ENCODE measurements at places on chromosomes 11 and 22.

DNA sequence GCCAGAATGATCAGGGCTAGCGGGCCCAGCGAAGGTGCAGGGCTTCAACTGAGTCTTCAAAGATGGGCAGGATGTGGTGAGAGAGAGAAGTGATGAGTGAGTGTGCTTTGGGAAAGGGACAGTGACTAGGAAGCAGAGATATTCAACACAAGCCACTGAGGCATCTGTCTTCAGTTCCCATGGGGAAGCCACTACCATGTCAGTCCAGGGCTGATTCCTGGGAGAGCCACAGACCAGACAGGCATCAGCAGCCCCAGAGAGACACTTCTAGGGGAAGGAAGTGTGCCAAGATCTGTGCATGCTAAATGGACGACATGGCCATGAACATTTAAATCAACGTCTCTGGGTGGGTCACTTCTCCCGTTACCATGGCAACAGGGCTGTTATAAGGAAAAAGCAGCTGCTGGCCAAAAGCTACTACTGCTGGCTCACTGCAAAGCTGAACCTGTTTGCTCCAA is 28.5 kb downstream of the P4HA3 start:
- no peak overlapping the region for H3K4me3 ChIP-seq
- no peaks in the 10 kb centered on the region for H3K36me3 ChIP-seq
- H3K27ac ChIP-seq = no peak overlapping the region
- no peak for DNase-seq
- H3K27me3 ChIP-seq = no peaks in the 10 kb centered on the region

DNA sequence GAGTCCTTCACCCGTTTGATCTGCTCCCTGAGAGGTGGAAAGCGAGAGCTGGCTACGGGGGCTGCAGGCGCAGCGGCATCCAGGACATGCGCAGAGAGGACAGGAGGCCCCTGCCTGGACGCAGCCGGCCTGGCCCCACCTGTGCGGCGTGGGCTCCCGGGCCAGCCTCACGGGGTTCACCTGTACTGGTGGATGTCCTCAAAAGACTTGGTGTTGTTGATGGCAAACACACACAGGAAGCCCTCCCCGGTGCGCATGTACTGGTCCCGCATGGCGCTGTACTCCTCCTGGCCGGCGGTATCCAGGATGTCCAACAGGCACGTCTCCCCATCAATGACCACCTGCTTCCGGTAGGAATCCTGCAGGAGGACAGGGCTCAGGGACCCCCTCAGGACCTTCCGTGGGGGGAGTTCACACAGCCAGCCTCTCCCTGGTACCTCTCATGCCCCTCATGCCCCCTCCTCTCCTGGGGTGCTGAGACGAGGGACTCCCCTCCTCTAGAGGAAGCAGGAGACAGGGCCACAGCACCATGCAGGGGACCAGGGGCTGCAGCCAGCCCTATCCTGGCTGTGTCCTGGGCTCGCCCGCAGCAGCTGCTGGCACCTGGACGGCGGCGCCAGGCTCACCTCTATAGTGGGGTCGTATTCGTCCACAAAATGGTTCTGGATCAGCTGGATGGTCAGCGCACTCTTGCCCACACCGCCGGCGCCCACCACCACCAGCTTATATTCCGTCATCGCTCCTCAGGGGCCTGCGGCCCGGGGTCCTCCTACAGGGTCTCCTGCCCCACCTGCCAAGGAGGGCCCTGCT is 1.6 kb downstream of the HRAS start:
- peaks cover 26% of the 10 kb centered on the region for H3K36me3 ChIP-seq
- H3K4me3 ChIP-seq = peak overlapping the region; percentile 71
- DNase-seq = no peak
- H3K27ac ChIP-seq = no peak overlapping the region
- peaks cover 44% of the 10 kb centered on the region for H3K4me1 ChIP-seq
- no peaks in the 10 kb centered on the region for H3K27me3 ChIP-seq

DNA sequence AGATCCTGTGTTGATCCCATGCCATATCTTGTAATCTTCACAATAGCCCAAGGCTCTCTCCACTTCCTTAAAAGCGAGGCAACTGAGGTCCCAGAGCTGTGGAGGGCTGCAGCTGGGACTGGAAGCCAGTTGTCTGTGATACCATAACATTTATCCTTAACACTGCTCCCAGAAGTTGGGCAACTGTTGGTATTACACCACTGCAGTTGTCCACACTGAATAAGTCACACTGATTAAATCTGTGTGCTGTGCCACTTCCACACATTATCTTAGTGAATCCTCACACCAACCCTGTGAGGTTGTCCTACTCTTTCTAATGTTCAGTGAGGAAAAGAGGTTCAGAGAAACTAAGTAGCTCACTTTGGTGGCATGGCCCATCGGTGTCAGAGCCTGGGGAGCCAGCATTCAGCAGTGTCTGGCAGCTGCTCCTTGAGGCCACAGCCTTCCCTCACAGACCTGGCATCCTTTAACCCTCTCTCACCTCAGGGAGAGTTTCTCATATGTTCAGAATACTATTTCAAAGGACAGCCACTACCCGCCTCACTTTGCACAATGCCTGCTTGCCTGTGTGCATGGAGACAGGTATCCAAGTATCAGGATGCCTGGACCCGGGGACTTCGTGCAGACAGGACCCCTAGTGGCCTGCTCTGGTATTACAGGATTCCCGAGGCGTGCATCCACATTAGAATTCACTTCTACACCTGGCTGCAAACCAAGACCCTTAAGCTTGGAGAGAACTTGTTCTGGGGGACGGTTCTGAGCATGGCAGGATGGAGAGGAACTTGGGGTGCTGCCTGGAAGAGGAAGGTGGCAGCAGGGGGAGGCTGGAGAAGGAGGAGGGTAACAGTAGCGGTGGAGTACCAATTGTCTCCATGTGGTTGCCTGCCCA is 221.9 kb upstream of the TBCEL start:
- H3K36me3 ChIP-seq = no peaks in the 10 kb centered on the region
- H3K27me3 ChIP-seq = peaks cover 7% of the 10 kb centered on the region
- DNase-seq = peak; percentile 30
- H3K4me1 ChIP-seq = no peaks in the 10 kb centered on the region
- H3K4me3 ChIP-seq = no peak overlapping the region

GRCh38 chr11:126853732-126854131 is 146.8 kb downstream of the KIRREL3 start:
- H3K27me3 ChIP-seq = no peaks in the 10 kb centered on the region
- no peaks in the 10 kb centered on the region for H3K36me3 ChIP-seq
- no peak overlapping the region for H3K4me3 ChIP-seq
- H3K27ac ChIP-seq = no peak overlapping the region
- H3K4me1 ChIP-seq = no peaks in the 10 kb centered on the region

GRCh38 chr11:76419896-76420295 is 24.9 kb upstream of the EMSY start:
- peaks cover 6% of the 10 kb centered on the region for H3K27me3 ChIP-seq
- no peak overlapping the region for H3K4me3 ChIP-seq
- peak; percentile 25 for DNase-seq
- H3K4me1 ChIP-seq = no peaks in the 10 kb centered on the region
- H3K36me3 ChIP-seq = no peaks in the 10 kb centered on the region
- H3K27ac ChIP-seq = no peak overlapping the region

DNA sequence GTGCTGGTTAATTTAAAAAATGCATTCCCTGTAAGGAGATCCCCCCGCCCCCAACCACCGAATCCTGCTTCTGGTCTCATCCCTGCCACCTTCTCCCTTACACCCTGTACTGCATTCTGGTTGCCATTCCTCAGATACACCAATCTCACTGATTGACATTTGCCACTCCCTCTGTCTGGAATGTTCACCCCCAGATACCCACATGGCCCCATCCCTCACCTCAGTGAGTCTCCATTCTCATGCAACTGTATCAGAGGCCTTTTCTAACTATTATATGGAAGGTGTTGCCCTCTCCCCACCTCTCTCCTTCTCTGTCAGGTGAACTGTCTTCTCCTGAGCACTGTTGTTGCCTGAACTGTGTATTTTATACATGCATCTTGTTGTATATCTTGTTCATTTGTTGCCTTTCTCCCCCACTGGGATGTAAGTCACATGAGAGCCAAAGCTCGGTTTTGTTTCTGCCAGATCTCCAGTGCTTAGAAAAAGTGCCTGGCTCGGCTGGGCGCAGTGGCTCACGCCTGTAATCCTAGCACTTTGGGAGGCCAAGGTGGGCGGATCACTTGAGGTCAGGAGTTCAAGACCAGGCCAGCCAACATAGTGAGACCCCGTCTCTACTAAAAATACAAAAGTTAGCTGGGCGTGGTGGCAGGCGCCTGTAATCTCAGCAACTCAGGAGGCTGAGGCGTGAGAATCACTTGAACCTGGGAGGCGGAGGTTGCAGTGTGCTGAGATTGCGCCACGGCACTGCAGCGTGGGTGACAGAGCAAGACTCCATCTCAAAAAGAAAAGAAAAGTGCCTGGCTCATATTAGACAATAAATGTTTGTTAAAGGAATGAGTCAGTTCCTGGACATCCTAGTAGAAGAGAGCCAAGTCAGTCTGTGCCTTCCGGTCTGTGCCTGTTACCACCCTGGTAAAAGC is 61.0 kb downstream of the TNRC6B start:
- H3K4me1 ChIP-seq = peaks cover 71% of the 10 kb centered on the region
- peaks cover 6% of the 10 kb centered on the region for H3K36me3 ChIP-seq
- DNase-seq = no peak
- no peaks in the 10 kb centered on the region for H3K27me3 ChIP-seq
